ENCODE measurements at places on chromosomes 12 and 14.

DNA sequence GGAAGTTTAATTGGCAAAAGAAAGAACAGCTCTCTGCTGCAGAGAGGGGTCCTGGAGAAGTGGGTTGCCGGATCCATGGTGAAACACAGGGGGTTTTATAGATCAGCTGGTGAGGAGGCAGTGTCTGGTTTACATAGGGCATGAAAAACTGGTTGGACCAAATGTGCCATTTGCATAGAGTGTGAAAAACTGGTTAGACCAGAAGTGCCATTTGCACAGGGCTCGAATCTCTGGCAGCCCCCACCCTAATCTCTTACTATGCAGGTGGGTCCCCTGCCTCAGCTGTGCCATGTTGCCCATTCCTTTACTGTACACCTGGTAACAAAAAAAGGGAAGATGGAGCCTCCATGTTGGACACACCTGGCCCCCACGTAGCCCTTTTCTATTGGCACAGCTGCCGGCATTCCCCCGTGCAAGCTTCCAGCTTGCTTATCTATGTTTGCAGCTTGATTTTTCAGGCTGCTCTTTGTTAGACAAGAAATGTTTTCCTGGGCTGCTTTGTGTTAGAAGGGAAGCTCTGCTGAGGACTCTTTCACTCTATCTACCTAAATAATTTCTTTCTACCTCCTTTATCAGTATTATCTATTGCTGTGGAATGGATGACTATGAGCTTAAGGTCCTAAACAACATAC is 61.1 kb upstream of the TMEM132D start:
- no peak for DNase-seq

- DNase-seq: no peak
Observed at GRCh38 chr12:64128366-64128765, 93.7 kb downstream of the KICS2 start.

GRCh38 chr12:120257041-120257821 is 8.3 kb downstream of the PXN start:
- peak; percentile 86 for DNase-seq

GRCh38 chr12:124334976-124335375 is 40.1 kb downstream of the RFLNA start:
- no peak for DNase-seq

GRCh38 chr12:53951577-53952334 is 2.9 kb upstream of the HOXC12 start:
- DNase-seq: no peak

Data from HS-5 (cell line).